Sigmoid colon (tissue), 7 donors: ENCODE measurements at places on chromosomes 7 and 10. TPM values are rescaled to one million over a fixed set of nuclear protein-coding genes. Genes with fewer than 3 reads are reported as not detected.

Gene FGFR2
- 110 TPM for total RNA-seq

Gene PLAC9
- total RNA-seq, result 7.6 TPM

Gene WNT8B
- not detected for total RNA-seq

Gene HOXA1
- total RNA-seq, result 1.1 TPM

Gene NUP205
- 26.3 TPM for total RNA-seq

DNA sequence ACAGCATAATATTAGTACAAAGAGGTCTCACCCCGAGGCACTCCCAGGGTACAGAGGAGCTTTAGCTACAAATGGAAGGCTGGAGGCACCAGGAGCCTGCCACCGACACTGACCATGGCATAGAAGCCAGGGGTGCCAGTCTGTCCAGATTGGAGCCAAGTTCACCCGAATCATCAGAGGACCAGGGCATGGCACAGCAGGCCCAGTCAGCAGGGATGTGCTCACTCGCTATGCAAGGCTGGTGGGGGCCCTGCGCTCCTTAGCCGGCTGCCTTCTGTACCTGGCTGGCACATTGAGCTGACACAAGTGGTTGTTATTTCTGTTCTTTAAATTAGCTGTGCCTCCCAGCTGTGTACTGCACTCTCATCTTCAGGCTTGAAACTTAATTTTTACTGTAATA is 149.3 kb downstream of the TCERG1L start:
- H3K36me3 ChIP-seq, result no peaks in the 10 kb centered on the region
- no peak overlapping the region for H3K27ac ChIP-seq
- DNase-seq, result peak; percentile 53
- no peak overlapping the region for H3K4me3 ChIP-seq
- no peaks in the 10 kb centered on the region for H3K4me1 ChIP-seq
- no peaks in the 10 kb centered on the region for H3K27me3 ChIP-seq

GRCh38 chr7:156442516-156442915 is 198.1 kb upstream of the RNF32 start:
- no peak overlapping the region for H3K4me3 ChIP-seq
- DNase-seq, result no peak
- H3K27me3 ChIP-seq, result no peaks in the 10 kb centered on the region
- no peaks in the 10 kb centered on the region for H3K36me3 ChIP-seq
- no peaks in the 10 kb centered on the region for H3K4me1 ChIP-seq
- H3K27ac ChIP-seq, result no peak overlapping the region

- no peaks in the 10 kb centered on the region for H3K27me3 ChIP-seq
- no peak for DNase-seq
- H3K27ac ChIP-seq, result no peak overlapping the region
Measured at GRCh38 chr7:23098460-23098859, 7.1 kb upstream of the KLHL7 start.

DNA sequence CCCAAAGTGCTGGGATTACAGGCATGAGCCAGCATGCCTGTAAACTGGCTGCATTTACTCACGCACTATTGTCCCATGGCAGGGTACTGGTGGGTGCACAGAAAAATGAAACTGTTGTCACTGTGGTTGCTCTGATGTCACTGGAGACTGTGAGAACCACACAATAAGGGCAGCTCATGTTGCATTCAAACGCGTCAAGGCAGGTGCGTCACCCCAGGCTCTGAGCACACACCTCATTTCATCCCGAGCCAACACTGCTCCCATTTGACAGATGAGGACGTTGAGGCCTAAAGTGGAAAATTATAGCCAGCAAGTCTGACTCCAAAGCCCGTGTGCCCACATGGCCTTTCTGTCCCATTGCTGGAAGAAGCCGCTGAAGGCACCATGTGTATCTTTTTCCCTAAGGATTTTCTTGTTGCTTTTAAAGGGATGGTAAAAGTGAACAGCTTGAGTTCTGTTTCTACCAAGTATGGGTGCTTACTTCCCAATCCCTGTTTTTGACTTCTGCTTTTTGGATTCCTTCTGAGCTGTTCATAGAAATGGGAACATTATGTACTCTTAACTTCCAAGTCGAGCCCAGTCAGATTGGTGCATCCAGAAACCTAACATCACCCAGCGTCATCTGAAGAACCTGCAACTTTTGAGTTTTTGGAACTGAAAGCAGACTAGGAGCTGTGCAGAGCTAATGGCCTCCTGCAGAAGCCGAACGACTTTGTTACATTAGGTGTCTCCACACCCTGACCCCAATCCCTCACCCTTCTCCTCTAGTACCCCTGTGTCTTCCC is 60.1 kb upstream of the CARD11 start:
- H3K4me3 ChIP-seq, result no peak overlapping the region
- no peaks in the 10 kb centered on the region for H3K27me3 ChIP-seq

GRCh38 chr7:158067219-158067930 is 520.2 kb downstream of the PTPRN2 start:
- DNase-seq, result peak; percentile 39
- H3K27me3 ChIP-seq, result no peaks in the 10 kb centered on the region
- no peak overlapping the region for H3K4me3 ChIP-seq
- H3K36me3 ChIP-seq, result no peaks in the 10 kb centered on the region

- H3K36me3 ChIP-seq, result no peaks in the 10 kb centered on the region
- no peaks in the 10 kb centered on the region for H3K27me3 ChIP-seq
- no peak overlapping the region for H3K4me3 ChIP-seq
- no peak overlapping the region for H3K27ac ChIP-seq
Measured at GRCh38 chr10:85916994-85917573, 449.5 kb downstream of the GRID1 start.

DNA sequence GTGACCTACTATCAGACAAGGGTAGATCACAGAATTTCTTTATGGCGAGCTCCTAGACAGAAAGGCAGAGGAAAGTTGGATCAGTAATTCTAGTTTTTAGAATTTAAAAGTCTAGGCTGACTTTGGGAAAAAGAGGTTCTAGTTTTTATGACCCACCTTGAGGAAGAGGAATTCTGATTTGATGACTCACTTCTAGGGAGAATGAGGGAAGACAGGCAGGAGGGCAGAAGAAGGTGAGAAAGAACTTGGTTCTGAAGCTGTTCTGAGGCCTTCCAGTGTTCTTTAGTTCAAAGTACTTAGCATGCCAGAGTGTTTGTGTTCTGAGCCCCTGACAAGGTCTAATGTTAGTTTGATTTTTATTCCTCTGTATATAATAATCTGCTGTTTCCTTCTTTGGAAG is 97.2 kb downstream of the PODXL start:
- H3K36me3 ChIP-seq, result peaks cover 11% of the 10 kb centered on the region
- H3K27me3 ChIP-seq, result no peaks in the 10 kb centered on the region
- no peaks in the 10 kb centered on the region for H3K4me1 ChIP-seq
- DNase-seq, result no peak
- H3K4me3 ChIP-seq, result no peak overlapping the region

DNA sequence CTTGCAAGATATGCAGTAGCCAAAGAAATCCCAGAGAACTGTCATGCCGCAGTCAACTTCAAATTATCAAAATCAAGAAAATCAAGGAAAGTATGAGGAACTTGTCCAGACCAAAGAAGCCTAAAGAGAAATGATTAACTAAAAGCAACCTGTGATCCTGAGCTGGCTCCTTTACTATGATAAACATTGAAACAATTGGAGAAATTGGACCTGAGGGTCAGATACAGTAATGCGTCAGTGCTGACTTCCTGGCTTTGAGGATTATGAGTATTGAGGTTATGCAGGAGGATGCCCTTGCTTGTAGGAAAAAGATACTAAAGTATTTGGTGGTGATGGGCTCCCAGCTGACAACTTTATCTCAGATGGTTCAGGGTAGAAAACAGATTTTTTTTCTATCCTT is 324.7 kb upstream of the AKR1E2 start:
- H3K27ac ChIP-seq, result no peak overlapping the region
- no peak for DNase-seq
- H3K4me1 ChIP-seq, result peaks cover 17% of the 10 kb centered on the region
- H3K27me3 ChIP-seq, result no peaks in the 10 kb centered on the region
- no peak overlapping the region for H3K4me3 ChIP-seq

DNA sequence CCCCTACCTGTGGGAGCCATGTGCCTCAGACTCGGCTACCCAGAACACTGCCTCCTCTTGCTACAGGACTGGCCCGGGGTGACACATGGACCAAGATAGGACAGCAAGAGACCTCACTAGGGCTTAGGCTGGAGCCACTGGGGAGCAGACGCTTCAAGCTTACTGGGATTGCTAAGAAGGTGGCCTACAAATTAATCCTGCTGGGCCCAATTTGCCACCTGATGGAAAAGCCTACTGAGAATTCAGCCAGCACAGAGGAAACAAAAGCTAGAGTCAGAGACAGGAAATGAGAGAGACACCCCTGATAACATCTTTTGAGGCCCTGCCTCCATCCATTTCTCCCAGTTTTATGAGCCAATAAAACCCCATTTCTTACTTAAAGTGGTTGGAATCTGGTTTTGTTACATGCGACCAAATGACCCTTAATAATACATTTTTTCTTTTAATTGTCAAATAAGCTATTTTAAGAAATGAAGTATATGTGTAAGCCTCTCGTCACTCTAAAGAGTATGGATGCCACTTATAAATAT is 282.1 kb downstream of the CXCL12 start:
- no peaks in the 10 kb centered on the region for H3K4me1 ChIP-seq
- no peak overlapping the region for H3K4me3 ChIP-seq
- H3K36me3 ChIP-seq, result no peaks in the 10 kb centered on the region
- DNase-seq, result no peak
- H3K27ac ChIP-seq, result no peak overlapping the region

DNA sequence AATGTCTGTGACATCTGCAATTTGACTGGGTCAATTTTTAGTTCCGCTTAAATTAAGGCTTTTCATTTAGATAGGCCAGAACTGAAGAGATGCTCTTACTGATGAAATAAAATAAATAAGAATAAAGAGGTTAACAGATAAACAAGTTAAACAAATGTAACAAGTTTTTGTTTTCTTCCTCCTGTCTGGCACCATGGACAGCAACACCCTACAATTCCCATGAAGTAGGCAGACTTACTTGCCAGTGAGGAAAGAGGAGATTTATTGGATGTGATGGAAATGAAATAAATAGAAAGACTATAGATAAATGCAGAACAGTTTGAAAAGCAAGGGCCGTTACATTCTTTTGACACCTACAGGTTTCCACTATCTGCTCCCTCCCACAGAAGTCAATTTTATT is 118.5 kb downstream of the AMPH start:
- no peaks in the 10 kb centered on the region for H3K4me1 ChIP-seq
- DNase-seq, result no peak
- H3K36me3 ChIP-seq, result no peaks in the 10 kb centered on the region
- H3K27ac ChIP-seq, result no peak overlapping the region

GRCh38 chr7:22179442-22179879 is 177.5 kb downstream of the RAPGEF5 start:
- no peak overlapping the region for H3K4me3 ChIP-seq
- no peaks in the 10 kb centered on the region for H3K4me1 ChIP-seq
- no peaks in the 10 kb centered on the region for H3K27me3 ChIP-seq
- no peak overlapping the region for H3K27ac ChIP-seq
- no peak for DNase-seq
